ENCODE measurements at places on chromosomes 2 and 18.
A peak's percentile ranks its signal among the peaks of the same experiment; 100 is the strongest.

DNA sequence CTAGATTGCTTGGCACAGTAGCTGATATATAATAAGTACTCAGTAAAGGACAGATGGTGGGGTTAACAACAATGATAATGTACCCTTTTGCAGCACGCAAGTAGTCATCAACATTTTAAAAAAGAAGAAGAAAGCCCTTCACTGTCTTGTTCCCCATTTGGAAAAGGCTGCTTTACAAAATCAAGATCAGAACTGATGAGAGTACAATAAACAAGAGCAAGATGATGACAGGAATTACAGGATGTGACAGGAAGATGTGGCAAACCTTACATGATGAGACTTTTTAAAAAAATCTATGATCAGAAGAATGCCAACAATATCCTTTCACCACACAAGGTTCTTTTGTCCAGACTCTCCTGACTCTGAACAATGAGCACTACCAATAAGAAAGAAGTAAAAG lies 9.1 kb downstream of the TYW5 start:
- no peak for DNase-seq

- DNase-seq: no peak
These were observed 215.0 kb upstream of the AGAP1 start for GRCh38 chr2:235278771-235279355.

DNA sequence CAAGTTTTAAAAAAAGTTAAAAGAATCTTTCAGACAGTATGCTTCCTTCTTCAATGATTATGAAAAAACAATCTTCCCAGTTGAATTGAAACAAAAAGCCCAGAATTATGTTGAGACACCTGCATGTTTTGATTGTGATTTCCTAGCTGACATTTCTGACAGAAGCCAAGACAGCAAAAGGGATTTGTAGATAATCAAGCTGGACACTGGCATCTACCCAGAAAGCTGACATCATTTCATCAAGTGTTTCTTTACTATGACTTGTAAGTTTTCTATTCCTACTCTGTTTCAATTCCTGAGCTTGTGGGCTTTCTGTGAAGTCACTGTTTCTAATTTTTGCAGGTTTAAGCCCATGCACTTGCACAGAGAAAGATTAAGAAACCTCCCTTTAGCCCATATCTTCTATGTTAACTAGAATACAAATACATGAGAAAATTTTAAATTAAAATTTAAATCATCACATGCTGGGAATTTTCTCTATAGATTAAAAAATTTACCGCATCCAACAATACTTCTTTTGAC lies 82.9 kb upstream of the CCDC85A start:
- no peak for DNase-seq

DNA sequence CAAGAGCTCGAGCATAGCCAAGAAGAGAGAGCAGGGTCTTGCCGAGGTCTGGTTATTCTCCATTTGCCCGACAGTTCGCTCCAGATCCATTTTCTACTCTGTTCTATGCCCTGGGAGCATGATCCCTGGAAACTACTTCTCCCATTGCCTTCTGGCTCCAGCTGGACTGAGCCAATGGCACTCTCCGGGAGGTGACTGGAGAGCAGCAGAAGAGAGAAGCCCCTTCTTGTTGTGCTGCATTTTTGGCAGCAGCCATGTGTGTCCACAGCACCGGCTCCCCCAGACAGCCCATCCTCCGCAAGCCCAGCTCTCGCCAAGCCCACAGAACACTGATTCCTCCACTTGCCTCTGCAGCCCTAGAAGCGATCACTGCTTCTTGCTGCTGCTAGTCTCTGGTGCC lies 345.5 kb downstream of the TNS1 start:
- DNase-seq: no peak

GRCh38 chr18:66990909-66991308 lies 387.0 kb upstream of the CDH19 start:
- no peak for DNase-seq

- DNase-seq: no peak
These were observed 2.4 kb downstream of the SCG2 start for GRCh38 chr2:223599640-223600380.

- DNase-seq: no peak
These were observed 4.4 kb downstream of the ACKR3 start for GRCh38 chr2:236574000-236574399.

GRCh38 chr2:13195270-13195669 lies 478.5 kb downstream of the TRIB2 start:
- DNase-seq: no peak

- peak; percentile 13 for DNase-seq
These were observed 28.2 kb downstream of the BIN1 start for GRCh38 chr2:127078666-127079270.

- DNase-seq: no peak
These were observed 23.7 kb downstream of the TIMM21 start for GRCh38 chr18:74171910-74172606.

GRCh38 chr2:200781616-200782015 lies 30.1 kb upstream of the BZW1 start:
- DNase-seq: no peak

- no peak for DNase-seq
These were observed 60.6 kb upstream of the LYPD1 start for GRCh38 chr2:132730611-132731010.

DNA sequence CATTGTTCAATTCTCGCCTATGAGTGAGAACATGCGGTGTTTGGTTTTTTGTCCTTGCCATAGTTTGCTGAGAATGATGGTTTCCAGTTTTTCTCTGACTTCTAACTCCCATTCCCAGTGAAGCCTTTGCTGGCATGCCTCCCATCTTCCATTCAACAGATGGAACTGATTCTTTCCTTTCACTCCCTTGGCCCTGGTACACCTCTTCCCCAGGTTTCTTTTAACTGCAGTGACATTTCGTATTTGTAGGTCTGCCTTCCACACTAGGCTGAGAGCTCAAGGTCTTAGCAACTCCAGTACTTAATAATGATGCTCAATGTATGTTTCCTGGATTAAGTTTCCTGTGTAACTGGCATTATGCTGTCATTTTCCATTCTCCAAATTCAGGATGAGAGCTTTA lies 48.5 kb downstream of the GAREM1 start:
- DNase-seq: no peak

DNA sequence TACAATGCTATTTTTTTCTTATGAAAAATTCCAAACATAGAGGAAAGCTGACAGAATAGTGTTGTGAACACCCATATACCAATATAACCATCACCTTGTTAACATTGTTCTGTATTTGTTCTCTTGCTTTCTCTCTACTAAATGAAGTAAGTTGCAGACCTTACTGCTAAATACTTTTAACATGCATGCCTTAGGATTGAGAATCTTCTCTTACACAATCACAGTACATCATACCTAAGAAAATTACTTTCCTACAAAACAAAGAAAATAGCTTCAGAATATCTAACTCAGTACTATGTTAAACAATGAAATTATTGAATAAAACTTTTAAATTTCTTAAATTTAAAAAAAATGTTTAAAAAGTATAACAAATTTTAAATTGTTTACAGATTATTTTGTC lies 136.5 kb downstream of the UBR3 start:
- DNase-seq: no peak

DNA sequence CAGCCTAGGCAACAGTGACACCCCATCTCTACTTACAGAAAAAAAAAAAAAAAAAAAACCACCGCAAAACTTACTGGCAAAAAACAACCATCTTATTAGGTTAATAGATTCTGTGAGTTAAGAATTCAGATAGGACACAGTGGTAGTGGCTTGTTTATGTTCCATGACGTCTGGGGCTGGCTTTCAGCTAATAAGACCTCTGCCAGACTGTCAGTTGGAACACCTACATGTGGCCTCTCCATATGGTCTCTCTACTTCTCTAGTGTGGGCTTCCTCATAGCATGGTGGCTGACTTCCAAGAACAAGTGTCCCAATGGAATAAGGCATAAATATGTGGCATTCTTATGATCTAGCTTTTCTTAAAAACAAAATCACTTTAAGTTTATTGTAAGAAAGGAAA lies 94.0 kb upstream of the OTX1 start:
- DNase-seq: no peak

DNA sequence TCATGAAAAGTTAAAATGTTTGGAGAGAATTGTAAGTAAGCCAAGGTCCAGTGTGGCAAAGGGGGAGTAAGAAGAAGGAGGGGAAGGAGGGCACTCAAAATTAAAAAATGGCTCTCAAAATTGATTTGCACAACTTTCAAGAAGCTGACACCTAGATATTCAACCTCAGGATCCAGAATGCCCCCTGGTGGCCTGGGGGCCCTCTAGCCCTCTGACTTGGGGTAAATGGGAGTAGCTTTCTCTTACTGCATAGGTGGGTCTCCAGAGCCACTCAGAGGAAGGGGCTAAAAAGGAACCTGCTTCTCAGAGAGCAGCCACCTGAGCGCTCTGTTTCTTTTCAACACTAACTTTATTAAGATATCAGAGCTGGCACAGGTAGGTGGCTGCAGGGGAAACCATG lies 968.5 kb downstream of the BCL11A start:
- DNase-seq: no peak

DNA sequence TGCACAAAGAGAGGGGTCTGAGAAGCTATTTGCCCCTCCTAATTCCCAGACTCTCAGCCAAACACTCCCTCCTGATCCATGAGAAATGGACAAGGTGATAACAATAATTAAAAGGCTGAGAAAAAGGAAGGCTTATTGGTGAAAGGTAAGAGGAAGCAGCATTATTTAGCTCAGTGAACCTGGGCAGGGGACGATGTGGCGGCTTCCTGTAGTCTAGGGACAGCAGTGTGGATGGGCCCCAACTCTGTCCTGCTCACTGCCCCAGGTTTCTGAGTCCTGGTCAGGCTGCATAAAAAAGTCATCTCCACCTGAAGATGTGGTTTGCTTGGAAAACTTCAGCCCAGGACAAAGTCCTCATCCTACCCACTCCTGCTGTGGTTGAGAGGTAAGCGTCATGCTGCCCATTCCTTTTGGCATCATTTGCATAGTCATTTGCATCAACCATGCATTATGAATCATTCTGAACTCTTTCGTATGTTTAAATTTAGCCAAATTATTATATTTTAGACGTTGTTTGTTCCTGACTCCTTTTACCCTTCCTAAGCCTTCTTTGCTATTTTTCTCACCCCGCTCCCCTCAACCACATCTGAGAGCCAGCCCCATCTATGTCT lies 126.8 kb downstream of the CLIP4 start:
- no peak for DNase-seq

DNA sequence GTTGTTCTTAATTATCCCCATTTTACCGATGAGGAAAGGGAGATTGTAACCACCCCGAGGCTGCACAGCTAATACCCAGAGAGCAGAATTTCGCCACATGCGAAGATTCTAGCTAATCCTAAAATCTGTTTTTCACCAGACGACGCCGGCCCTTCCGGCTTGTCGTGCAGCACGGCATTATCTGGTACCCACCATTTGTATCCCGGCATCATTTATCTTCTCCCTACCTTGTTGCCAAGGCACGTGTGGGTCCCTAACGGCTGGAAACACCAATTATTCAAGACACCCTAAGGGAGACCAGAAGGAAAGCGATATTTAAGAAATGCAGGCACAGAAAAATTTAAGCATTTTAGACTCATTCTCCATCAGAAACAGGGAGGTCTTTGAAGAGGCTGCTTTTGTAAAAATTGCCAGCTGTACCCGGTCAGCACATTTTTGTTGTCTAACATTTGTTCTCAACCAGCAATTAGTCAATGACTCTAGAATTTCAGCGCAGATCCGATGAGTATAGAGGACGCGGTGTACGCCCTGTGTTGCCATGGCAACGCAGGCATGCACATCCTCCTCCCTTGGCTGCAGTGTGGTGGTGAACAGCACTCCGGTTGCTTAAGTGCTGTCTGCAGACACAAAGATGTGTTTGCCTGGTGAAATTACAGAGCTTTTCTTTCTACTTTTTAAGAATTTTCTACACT lies 111.6 kb downstream of the AGAP1 start:
- DNase-seq: no peak

GRCh38 chr18:45541421-45541820 lies 73.9 kb upstream of the SLC14A2 start:
- DNase-seq: no peak

DNA sequence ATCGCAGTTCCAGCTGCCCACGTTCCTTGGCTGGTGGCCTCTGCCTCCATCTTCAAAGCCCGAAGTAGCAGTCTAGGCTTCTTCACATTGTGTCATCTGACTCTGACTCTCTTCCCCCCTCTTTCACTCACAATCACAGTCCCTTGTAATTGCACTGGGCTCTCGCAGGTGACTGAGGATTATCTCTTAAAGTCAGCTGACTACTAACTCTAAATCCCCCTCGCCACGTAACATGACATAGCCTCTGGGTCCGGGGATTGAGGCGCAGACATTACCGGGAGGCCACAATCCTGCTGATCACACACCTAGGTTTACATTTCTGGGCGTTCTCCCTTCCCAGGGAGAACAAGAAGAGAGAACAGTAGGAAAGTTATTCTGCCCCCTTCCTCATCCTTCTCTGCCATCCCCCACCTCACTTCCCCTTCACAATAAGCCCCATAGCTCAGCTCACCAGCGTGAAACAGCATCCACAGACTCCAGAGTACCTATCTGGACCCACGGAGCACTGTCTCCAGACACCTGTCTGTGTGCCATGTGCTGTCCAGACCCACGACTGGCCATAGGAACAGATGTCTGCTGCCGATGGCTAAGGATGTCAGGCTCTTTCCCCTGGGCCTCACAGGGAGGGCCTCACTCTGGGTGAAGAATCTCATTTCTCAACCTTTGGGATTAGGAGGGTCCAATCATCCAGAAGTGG lies 64.3 kb upstream of the FZD7 start:
- DNase-seq: no peak

Data from activated naive CD4-positive, alpha-beta T cell treated with Interleukin-2 at 50 U/mL for 16 hours (primary cell).